ENCODE measurements at places on chromosomes 7 and 10. TPM values are rescaled to one million over a fixed set of nuclear protein-coding genes. Genes with fewer than 3 reads are reported as not detected.
A peak's percentile ranks its signal among the peaks of the same experiment; 100 is the strongest.

GRCh38 chr7:22718200-22718711 is 8.7 kb upstream of the IL6 start:
- H3K27me3 ChIP-seq = no peaks in the 10 kb centered on the region
- H3K4me1 ChIP-seq = no peaks in the 10 kb centered on the region
- DNase-seq = no peak
- no peak overlapping the region for H3K4me3 ChIP-seq

- no peaks in the 10 kb centered on the region for H3K27me3 ChIP-seq
- no peak overlapping the region for H3K27ac ChIP-seq
- H3K4me3 ChIP-seq = no peak overlapping the region
- no peaks in the 10 kb centered on the region for H3K36me3 ChIP-seq
Measured at GRCh38 chr10:7085913-7086589, 324.8 kb downstream of the SFMBT2 start.

DNA sequence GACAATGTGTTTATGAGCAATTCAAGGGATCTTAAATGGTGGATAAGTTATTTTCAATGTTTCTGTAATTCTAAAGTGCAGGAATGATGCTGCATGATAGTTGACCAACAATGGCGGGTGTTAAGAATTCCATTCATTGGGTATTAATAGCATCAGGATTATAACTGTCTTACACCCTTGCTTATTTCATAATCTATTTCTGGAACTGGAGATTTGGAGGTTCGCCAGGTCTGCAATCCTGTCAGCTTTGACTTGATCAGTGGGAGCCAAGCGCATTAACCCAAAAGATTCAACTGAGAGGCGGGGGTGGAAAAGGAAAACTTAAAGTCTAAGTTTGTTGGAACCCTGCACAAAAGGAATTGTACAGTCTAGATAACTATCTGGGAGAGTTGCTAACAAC is 114.9 kb upstream of the ZEB1 start:
- H3K36me3 ChIP-seq = no peaks in the 10 kb centered on the region
- no peak overlapping the region for H3K4me3 ChIP-seq
- H3K4me1 ChIP-seq = no peaks in the 10 kb centered on the region
- no peaks in the 10 kb centered on the region for H3K27me3 ChIP-seq
- H3K27ac ChIP-seq = no peak overlapping the region
- no peak for DNase-seq

GRCh38 chr10:29600821-29601220 is 34.0 kb downstream of the SVIL start:
- no peak overlapping the region for H3K4me3 ChIP-seq
- no peaks in the 10 kb centered on the region for H3K4me1 ChIP-seq
- no peak overlapping the region for H3K27ac ChIP-seq
- no peak for DNase-seq
- H3K36me3 ChIP-seq = no peaks in the 10 kb centered on the region
- H3K27me3 ChIP-seq = no peaks in the 10 kb centered on the region

GRCh38 chr7:81299711-81300110 is 380.9 kb upstream of the SEMA3C start:
- no peak for DNase-seq
- no peak overlapping the region for H3K27ac ChIP-seq
- no peak overlapping the region for H3K4me3 ChIP-seq

GRCh38 chr7:96045919-96046318 is 273.6 kb downstream of the DYNC1I1 start:
- no peaks in the 10 kb centered on the region for H3K4me1 ChIP-seq
- no peak overlapping the region for H3K27ac ChIP-seq
- no peak overlapping the region for H3K4me3 ChIP-seq
- H3K27me3 ChIP-seq = no peaks in the 10 kb centered on the region

RAPGEF5 gene
- 31.6 TPM for total RNA-seq

DNA sequence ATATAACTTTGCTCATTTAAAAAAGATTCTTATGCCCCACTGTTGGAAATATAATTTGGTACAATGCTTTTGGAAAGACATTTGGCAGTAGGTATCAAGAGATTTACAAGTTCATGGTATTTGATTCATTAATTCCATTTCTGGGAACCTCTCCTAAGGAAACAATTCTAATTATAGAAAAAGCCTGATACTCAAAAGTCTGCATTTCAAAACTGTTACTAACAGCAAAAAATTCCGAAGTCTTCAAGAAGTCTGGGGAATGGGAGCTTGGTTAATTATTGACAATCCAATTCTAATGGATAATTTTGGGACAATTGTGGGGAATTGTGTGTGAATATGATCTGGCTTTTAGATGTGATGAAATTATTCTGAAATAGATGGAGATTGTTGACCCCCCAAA is 59.6 kb downstream of the HDAC9 start:
- DNase-seq = no peak
- H3K4me3 ChIP-seq = no peak overlapping the region
- no peaks in the 10 kb centered on the region for H3K27me3 ChIP-seq
- no peak overlapping the region for H3K27ac ChIP-seq

C1QL3 gene
- total RNA-seq = not detected

FAM20C gene
- total RNA-seq = 9.6 TPM

DNA sequence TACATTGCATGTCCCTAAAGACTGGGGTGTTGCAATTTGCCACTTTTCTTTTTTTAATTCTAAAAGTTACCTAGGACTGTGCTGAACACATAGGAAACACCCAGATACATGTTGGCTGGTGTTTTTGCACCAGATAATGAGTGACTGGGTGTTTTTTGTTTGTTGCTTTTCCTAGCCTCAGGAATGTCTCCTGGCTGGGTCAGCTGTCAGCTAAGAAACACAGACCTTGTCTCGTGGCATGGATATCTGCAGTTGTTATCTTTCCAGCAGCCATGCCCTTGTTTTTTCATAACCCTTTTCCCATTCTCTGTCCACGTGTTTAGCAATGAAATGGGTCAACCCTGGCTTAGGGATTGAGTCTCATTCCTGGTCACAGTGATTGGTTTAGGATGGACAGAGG is 433.9 kb upstream of the ZMIZ1 start:
- H3K4me1 ChIP-seq = no peaks in the 10 kb centered on the region
- no peak overlapping the region for H3K27ac ChIP-seq
- no peak overlapping the region for H3K4me3 ChIP-seq

DNA sequence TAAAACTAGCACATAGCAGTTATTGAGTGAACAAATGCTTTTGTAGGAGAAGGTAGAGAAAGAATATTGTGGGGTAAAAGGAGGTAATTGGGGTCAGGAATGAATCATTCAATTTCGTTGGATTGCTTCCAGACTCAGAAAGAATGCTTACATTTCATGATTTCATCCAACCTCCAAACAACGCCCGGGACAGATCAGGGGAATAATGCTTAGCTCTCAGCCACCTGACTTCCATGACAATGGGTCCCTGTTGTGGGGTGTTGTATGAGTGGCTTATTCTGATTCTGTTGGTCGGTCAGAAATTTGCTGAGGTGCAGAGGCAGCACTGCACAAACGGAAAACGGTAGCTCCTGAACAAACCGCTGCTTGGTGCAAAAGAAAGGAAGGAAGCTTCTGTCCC is 24.0 kb upstream of the INPP5F start:
- H3K4me1 ChIP-seq = no peaks in the 10 kb centered on the region
- H3K36me3 ChIP-seq = no peaks in the 10 kb centered on the region
- H3K27ac ChIP-seq = no peak overlapping the region
- no peaks in the 10 kb centered on the region for H3K27me3 ChIP-seq
- no peak overlapping the region for H3K4me3 ChIP-seq
- DNase-seq = no peak

ABCB4 gene
- 0.19 TPM for total RNA-seq

- DNase-seq = no peak
- no peak overlapping the region for H3K4me3 ChIP-seq
- no peaks in the 10 kb centered on the region for H3K4me1 ChIP-seq
- H3K27me3 ChIP-seq = no peaks in the 10 kb centered on the region
- no peaks in the 10 kb centered on the region for H3K36me3 ChIP-seq
Measured at GRCh38 chr10:61170594-61170993, 226.6 kb upstream of the RHOBTB1 start.

GRCh38 chr10:102649797-102650654 is 5.7 kb downstream of the TRIM8 start:
- peak overlapping the region; percentile 89 for H3K4me3 ChIP-seq
- H3K4me1 ChIP-seq = peaks cover 58% of the 10 kb centered on the region
- no peaks in the 10 kb centered on the region for H3K36me3 ChIP-seq
- no peak for DNase-seq
- peak overlapping the region; percentile 55 for H3K27ac ChIP-seq

DNA sequence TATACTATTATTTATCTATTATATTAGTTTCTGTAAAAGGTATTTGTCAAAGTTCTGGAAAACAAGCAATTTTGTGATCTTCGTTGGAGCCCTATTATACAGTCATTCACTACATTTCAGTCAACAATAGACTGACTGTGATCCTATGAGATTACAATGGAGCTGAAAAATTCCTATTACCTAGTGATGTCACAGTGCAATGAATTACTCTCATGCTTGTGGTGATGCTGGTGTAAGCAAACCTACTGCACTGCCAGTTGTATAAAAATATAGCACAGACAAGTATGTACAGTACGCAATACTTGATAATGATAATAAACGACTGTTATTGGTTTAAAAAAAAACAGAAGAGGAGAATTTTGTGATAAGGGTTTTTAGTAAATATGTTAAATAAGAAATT is 21.4 kb downstream of the OR6V1 start:
- no peaks in the 10 kb centered on the region for H3K27me3 ChIP-seq
- H3K4me3 ChIP-seq = no peak overlapping the region
- no peaks in the 10 kb centered on the region for H3K36me3 ChIP-seq
- H3K4me1 ChIP-seq = no peaks in the 10 kb centered on the region
- no peak for DNase-seq
- no peak overlapping the region for H3K27ac ChIP-seq

DNA sequence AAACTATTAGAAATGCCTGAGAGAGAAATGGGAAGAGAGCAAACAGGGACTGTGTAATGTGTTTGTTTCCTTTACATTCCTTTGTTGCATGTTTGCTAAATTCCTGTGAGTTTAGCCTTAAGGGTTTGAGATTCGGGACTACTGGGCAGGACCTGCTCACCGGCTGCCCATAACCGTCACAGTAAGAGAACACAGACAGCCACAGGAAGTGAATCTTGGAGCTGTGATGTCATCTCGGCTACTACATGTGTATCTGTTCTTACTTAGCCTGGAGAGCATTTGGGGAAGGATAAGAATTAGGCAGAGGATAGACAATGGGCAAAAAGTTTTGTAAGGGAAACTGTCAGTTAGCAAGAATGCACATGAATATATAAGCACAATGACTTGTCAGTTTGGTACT is 485.1 kb upstream of the KLF6 start:
- H3K27me3 ChIP-seq = no peaks in the 10 kb centered on the region
- H3K4me1 ChIP-seq = no peaks in the 10 kb centered on the region
- H3K4me3 ChIP-seq = no peak overlapping the region
- no peak for DNase-seq
- H3K27ac ChIP-seq = no peak overlapping the region

PSMG3 gene
- total RNA-seq = 6.7 TPM

- no peak for DNase-seq
- H3K27ac ChIP-seq = no peak overlapping the region
Measured at GRCh38 chr10:117071286-117072050, 66.5 kb upstream of the SHTN1 start.

IL2RA gene
- 0.31 TPM for total RNA-seq

GRCh38 chr10:30705101-30705624 is 75.6 kb upstream of the LYZL2 start:
- H3K4me1 ChIP-seq = no peaks in the 10 kb centered on the region
- no peaks in the 10 kb centered on the region for H3K36me3 ChIP-seq
- DNase-seq = no peak

DNA sequence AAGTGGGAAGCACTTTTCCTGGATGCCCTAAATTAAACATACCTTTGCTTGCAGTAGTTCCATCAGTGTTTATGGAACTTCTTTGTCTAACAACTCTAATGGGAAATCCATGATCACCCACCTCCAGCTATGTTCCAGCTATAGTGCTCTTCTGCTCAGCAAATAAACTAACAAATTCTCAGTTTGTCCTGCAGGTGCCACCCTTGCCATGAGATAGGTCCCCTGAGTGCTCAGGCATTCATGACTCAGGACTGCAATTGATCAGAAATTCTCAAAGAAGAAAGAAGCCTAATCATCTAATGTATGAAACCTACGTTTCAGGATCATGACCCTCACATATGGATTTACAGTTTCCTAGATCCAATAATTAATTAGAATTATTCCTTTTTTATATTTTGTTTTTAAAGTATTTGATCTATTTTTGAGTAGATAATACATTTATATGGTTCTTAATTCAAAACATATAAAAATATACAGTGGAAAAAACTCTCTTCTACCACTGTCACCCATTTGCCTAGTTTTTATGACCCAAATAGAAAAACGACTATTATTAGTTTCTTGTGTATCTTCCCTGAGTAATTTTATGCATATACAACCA is 48.7 kb upstream of the DYNC1I1 start:
- DNase-seq = no peak
- no peak overlapping the region for H3K27ac ChIP-seq

GRCh38 chr10:51986516-51986915 is 287.1 kb upstream of the CSTF2T start:
- no peaks in the 10 kb centered on the region for H3K36me3 ChIP-seq
- no peaks in the 10 kb centered on the region for H3K4me1 ChIP-seq
- H3K4me3 ChIP-seq = no peak overlapping the region
- no peaks in the 10 kb centered on the region for H3K27me3 ChIP-seq
- no peak overlapping the region for H3K27ac ChIP-seq

GRCh38 chr7:73770002-73770859 is at the start of gene CLDN3:
Gene CLDN3, minus strand, starts transcription at chr7:73770270. Its CDS starts 221 bp downstream, at chr7:73770049.
- no peaks in the 10 kb centered on the region for H3K27me3 ChIP-seq
- DNase-seq = peak; percentile 99

GRCh38 chr7:108413782-108414492 is 42.3 kb downstream of the NRCAM start:
- no peaks in the 10 kb centered on the region for H3K36me3 ChIP-seq
- H3K27ac ChIP-seq = no peak overlapping the region
- DNase-seq = no peak
- H3K27me3 ChIP-seq = no peaks in the 10 kb centered on the region
- H3K4me1 ChIP-seq = no peaks in the 10 kb centered on the region
- H3K4me3 ChIP-seq = no peak overlapping the region

CWF19L1 gene
- 9.6 TPM for total RNA-seq

- no peak overlapping the region for H3K27ac ChIP-seq
- H3K4me1 ChIP-seq = no peaks in the 10 kb centered on the region
- no peak for DNase-seq
- H3K4me3 ChIP-seq = no peak overlapping the region
- no peaks in the 10 kb centered on the region for H3K27me3 ChIP-seq
Measured at GRCh38 chr7:52959336-52959735, 76.1 kb upstream of the POM121L12 start.

Data from pancreas (tissue), 10 donors.